ENCODE measurements at places on chromosomes 4 and X.

- DNase-seq: no peak
Observed at GRCh38 chr4:15677507-15677988, 4.1 kb upstream of the FAM200B start.

- no peak for DNase-seq
Observed at GRCh38 chrX:129058405-129058804, 464.9 kb downstream of the SMARCA1 start.

DNA sequence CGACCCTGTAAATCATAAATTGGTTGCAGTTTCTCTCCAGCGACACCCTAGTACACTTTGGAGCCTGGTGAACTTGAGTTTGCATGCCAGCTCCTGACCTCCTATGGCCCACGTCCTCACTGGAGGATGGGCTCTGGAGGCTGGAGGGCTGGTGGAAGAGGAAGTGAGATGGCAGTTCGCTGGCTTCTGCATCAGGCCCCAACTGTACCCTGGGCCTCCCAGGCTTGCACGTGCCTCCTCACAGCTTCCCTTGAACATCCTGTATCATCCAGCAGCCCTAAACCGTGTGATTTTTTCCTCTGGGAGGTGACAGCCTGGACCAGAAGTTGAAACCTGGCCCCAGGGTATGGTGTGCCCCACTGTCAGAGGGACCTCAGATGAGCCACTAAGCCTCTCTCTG, 78.5 kb downstream of the HTRA3 start:
- DNase-seq: no peak

- DNase-seq: no peak
Observed at GRCh38 chr4:161249779-161250440, 913.9 kb downstream of the FSTL5 start.

DNA sequence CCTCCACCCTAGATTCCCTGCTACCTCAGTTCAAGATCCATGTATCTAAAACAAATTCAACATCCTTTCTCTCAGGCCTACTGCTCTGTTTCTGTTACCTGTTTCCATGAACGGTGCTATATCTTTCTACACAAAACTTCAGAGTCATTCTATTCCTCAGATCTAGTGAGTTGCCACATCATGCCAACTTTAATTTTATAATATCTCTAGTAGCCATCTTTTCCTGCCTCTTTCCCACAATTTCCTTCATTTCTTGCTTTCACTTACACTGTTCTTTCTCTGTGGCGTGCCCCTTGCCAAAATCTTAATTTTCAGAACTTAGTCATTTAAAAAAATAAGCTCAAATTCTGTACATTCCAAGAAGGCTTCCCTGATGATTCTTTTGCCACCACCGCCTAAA, 15.2 kb downstream of the GUCY1A1 start:
- DNase-seq: no peak

GRCh38 chrX:152136312-152136711, 2.1 kb downstream of the MAGEA10 start:
- DNase-seq: no peak

DNA sequence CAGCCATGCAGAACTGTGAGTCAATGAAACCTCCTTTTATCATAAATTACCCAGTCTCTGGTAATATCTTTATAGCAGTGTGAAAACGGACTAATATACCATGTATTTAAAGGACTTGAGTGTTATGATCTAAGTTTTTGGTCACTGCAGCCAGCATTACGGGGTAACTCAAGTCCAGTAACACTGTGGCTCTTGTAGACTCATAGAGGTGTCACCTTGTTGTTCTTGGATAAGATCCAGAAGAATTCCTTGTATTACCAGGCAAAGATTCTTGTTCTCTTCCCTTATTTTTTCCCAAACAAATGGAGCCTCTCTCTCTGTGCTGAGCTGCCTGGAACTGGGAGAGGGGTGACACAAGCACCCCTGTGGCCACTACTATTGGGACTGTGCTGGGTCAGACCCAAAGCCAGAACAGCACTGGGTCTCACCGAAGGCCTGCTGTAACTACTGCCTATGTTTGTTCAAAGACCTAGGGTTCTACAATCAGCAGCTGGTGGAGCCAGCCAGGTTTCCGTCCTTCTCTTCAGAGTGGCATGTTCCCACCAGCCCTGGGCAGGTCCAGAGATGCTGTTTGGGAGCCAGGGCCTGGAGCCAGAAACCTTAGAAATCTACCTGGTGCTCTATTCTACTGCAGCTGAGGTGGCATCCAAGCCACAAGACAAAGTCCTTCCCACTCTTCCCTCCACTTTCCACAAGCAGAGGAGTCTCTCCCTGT, 43.7 kb upstream of the MED14 start:
- DNase-seq: no peak

DNA sequence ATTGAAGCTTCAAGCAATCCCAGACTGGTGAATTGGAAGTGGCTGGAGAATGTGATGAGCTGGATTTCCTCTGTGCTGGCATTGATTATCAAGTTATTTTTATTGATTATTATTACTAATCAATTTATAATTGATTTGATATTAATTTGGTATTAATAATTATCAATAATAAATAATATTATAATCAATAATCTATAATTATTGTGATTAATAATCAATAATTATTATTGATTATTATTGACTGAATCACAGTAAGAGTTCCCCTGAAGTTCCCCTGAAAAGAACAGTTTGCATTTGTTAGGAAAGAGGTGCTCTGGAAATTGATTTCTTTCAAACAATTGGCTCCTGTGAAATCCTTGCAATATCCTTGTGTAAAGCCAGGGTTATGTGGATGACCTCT, 7.5 kb upstream of the FAM9A start:
- DNase-seq: no peak

- DNase-seq: no peak
Observed at GRCh38 chrX:123337886-123338639, 154.0 kb downstream of the GRIA3 start.

DNA sequence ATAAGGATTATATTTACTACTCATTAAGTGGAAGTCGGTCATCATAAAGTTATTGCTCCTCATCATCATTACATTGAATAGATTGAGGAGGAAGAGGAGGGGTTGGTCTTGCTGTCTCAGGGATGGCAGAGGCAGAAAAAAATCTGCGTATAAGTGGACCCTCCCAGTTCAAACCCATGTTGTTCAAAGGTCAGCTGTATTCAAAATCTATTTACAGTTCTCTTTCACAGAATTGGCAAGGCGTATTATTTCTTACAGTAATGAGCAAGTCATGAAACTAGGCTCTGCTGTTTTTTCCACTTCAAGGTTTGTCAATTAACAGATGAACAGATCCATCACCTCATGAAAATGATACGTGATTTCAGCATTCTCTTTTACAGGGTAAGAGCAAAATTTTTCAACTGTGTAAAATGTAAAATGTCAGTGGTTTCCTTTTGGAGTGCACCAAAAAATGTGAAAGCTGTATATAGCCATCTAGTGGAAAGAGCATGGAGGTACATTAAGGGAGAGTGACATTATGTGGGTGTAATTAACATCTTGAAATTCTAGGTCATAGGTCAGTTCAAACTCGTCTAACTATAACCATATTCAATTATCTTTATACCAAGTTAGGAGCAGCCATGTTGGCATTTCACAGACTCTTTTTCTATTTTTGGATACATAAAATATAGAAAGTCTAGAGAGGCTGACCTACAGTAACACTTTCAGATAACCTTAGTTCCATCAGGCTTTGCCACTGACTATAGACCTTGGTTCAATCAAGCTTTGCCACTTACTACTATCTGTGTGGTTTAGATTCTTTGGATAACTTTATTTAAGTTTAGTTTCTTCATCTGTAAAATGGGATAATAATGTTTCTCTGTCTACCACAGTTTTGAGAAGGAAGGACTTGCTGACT, 30.1 kb downstream of the NEIL3 start:
- peak; percentile 58 for DNase-seq

GRCh38 chr4:27316176-27316575, 455.5 kb downstream of the STIM2 start:
- DNase-seq: no peak

DNA sequence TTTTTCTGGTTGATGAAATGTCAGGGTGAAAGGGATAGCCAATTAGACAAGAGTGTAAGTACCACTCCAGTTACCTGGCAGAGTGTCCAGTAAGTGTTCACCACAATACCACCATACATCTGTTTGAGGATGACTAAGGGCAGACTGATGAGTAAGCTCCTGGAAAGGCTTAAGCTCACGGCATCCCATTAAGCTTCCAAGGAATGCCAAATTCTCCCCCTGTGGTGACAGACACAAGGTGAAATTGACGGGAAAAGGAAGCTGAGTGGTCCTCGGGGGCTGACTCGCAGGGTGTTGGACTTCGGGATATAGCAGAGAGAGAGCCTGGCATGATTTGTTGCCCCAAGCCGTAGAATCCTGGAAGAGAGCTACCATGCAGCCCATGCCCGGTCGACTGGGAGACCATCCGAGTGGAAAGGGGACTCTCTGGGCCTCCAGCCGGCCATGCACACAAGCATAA, 7.6 kb upstream of the BST1 start:
- DNase-seq: no peak

DNA sequence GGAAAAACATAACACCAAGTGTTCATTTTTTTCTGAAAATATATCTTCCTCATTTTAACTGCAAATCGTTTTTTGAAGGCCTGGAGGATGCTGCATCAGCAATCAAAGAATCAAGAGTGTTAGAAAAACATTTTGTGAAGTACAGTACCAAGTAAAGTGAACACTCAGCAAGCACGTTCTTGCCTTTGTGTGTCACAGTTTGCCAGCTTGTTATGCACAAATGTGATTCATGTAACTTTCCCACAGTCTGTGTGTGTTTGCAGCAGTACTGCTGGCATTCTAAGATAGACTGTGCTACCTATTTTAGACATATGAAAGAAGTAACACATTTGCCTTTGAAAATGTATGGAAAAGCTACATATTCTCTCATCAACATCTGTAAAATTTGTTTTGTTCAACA, 1617.7 kb downstream of the RPA4 start:
- DNase-seq: no peak

- no peak for DNase-seq
Observed at GRCh38 chrX:9609987-9610386, 145.1 kb downstream of the TBL1X start.
